ENCODE measurements at places on chromosomes 6 and 20.

DNA sequence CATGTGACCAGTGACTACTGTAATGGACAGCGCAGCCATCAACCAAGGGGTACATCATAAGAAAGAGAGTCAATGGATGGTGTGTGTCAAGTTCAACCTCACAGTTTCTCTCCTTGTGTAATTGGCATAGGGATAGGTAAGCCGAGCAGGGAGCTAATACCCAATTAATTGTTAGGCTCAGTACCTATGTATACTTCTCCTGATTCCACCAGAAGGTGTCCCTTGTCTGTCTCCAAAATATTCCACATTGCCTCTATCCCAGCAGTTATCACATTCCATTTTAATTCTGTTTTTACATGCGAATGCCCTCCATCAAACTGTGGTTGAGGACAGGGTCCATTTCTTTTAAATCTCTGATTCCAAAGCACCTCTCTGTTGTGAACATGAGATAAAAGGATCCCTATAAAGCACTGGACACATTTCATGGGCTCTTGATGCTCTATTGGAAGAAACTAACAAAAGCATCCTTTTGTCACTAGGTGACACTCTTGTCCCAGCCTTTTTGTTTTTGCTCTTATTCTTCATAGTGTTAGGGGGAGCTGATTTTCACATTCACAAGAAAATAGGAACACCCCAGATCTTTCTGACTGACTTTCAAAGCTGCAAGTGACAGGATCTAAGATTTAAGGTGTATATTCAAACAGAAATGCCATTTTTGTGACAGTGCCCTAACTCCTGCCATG lies 38.9 kb downstream of the FBXO9 start:
- no peak for DNase-seq

DNA sequence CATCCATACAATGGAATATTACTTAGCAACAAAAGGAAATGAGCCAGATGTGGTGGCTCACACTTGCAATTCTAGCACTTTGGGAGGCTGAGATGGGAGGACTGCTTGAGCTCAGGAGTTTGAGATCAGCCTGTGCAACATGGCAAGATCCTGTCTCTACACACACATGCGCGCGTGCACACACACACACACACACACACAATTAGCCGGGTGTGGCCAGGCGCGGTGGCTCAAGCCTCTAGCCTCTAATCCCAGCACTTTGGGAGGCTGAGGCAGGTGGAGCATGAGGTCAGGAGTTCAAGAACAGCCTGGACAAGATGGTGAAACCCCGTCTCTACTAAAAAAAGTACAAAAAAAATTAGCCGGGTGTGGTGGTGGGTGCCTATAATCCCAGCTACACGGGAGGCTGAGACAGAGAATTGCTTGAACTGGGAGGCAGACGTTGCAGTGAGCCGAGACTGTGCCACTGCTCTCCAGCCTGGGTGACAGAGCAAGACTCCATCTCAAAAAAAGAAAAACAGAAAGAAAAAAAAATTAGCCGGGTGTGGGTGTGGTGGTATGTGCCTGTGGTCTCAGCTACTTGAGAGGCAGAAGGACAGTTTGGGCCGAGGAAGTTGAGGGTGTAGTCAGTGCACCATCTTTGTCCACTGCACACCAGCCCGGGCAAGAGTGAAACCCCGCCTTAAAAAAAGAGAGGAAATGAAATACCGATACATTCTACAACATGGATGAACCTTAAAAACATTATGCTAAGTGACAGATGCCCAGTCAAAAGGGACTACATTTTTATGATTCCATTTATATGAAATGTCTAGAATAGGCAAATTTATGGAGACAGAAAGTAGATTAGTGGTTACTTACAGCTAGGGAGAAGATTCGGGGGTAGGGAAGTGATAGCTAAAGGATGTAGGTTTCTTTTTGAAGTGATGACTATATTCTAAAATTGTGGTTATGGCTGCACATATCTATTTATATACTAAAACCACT lies 52.5 kb downstream of the RBL1 start:
- DNase-seq: peak; percentile 22

DNA sequence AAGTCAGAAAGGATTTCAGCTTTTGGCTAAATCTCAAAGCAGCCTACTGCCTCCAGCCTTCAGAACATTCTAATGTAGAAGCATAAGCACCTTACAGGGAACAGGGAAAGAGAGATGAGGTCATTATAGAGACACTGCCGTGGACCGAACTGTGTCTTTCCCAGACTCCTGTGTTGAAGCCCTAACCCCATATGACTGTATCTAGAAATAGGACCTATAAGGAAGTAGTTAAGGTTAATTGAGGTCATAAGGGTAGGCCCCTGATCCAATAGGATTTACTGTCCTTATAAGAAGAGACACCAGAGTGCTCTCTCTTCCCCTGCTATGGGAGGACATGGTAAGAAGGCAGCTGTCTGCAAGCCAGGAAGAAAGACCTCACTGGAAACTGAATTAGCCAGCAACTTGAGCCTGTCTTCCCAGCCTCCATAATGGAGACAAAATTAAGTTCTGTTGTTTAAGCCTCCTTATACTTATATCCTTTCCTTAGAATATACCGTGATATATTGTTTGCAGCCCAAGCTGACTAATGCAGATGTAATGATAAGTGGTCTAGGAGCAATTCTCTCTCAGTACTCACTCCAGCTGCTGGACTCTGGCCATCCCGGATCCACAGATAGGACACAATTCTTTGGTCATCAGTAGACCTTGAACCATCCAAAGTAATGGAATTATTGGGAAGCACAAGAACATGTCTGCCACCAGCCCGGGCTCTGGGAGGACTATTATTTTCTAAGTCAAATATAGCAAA lies 71.4 kb downstream of the ALDH5A1 start:
- no peak for DNase-seq

DNA sequence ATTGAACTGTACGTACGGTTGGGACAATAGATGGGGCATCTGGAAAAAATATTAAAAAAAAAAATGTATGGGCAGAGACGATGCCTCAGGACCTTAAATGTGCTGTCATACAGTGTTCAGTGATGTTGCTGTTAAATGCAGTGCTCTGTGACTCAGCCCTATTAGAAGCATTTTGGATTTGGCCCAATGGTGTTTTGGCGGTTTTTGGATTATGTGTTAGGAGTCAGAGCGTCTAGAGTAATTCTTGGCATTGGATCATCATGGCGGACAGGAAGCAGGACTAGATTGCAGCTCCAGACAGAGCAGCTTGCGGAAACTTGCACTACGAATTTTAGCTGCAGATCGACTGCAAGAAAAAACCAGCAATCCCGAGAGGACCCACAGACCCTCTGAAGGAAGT lies 280.0 kb downstream of the SOX4 start:
- DNase-seq: no peak

DNA sequence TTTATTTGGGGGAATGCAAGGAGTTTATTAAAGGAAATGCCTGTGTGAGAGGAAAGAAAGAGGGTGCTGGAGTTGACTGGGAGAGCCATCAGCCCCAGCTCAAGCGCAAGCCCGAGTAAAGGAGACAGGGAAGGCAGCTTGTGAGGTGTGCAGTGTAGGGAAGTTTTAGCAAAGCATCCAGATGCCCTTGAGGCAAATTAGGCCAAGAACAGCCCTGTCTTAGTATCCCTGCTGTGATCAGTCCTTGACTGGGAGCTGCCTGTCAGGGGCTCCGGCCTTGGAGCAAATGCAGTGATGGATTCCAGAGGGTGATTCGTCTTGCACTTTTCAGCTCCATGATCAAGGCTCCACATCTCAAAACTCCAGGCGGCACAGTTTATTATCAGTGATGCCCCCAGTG lies 561.7 kb downstream of the KIF16B start:
- no peak for DNase-seq

- peak; percentile 86 for DNase-seq
Observed at GRCh38 chr6:108589244-108589791, 28.6 kb downstream of the FOXO3 start.

DNA sequence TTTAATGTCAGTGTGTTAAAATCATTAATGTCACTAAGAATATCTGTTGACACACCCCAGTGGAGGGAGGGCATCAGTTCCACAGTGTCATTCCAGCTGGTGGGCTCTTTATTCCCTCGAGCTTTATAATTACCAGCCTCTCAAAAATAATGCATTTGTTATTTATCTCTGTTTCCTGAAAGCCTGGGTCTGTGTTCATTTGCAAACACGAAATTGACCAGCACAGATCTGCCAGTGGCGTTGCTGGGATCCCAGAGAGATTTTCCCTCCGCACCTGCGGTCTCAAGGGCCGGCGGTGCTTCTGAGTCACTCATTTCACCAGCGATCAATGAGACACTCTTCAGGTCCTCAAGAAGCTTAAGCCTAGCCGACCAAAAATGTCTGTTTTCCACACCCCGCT lies 5.7 kb upstream of the PYGB start:
- DNase-seq: no peak

Data from inflammatory macrophage treated with lipopolysaccharide for 1 hour (primary cell).